Right cardiac atrium (tissue), 5 donors: ENCODE measurements at places on chromosomes 12 and 14. TPM values are rescaled to one million over a fixed set of nuclear protein-coding genes. Genes with fewer than 3 reads are reported as not detected.
A peak's percentile ranks its signal among the peaks of the same experiment; 100 is the strongest.

Gene ADAMTS20
- not detected for polyA plus RNA-seq

Gene MYF6
- 0.11 TPM for polyA plus RNA-seq

Gene CPNE6
- polyA plus RNA-seq, result 0.16 TPM

Gene NEK9
- 48.5 TPM for polyA plus RNA-seq

Gene PRH2
- polyA plus RNA-seq, result not detected

- DNase-seq, result no peak
These were observed 194.8 kb downstream of the SLC41A2 start for GRCh38 chr12:104763168-104763805.

- DNase-seq, result peak; percentile 50
These were observed 169.0 kb upstream of the EEA1 start for GRCh38 chr12:93098077-93098476.

GRCh38 chr14:24403294-24403998, 4.6 kb downstream of the NYNRIN start:
- DNase-seq, result peak; percentile 58

DNA sequence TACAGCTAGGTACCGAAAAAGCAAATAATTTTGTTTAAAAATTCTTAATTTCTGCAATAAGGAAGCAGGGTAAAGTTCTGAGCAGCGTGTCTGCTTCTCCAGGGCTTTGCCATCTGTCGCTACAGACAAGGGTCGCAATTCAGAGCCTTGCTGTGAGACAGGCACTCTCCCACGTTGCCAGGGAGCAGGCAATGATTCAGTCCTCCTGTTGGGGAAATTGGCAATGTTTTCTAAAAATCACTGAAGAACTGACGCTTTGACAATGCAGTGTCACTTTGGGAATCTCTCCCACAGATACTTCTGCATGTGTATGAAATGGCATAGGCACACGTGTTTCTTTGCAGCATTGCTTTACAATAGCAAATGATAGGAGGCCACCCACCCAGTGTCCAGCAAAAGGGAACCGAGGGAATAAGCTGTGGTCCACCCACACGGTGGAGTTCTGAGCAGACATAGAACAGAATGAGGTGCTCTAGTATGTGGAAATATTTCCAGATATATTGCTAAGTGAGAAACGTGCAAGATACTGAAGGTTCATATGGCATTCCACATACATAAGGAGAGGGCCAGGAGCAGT, 16.0 kb upstream of the HIP1R start:
- no peak for DNase-seq

DNA sequence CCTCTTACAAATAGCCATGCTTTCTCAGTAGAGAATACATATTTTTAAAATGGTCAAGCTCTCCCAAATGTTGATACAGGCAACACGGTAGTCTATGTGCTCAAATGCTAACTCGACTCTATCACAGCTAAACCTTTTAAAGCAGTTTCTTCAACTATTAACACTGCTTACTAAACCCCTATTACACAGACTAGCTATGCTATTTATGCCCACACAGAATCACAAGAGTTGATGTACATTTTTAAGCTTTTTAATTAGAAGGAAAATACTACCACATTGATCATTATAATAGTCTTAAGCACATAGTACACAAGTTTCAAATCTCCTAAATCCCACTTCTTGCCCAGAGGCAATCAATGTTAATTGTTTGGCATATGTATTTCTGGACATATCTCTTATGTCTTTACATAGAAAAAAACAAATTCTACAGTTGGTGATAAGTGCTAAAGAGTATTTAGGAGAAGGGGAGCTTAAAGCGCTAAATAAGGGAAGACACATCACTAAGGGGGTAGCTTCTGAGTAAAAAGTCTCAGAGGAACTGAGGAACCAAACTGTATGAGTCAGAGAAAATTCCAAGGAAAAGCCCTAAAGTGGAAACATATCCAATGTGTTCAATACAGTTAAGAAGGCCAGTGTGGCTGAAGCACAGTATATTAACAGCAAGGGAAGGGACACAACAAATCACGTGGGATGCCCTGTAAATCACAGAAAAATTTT, 13.7 kb downstream of the HNRNPC start:
- DNase-seq, result no peak

GRCh38 chr12:87815771-87816585, 213.2 kb downstream of the C12orf50 start:
- no peak for DNase-seq

GRCh38 chr14:77469067-77469505, 11.2 kb downstream of the AHSA1 start:
- DNase-seq, result no peak

- no peak for DNase-seq
These were observed 130.8 kb upstream of the EGLN3 start for GRCh38 chr14:34081576-34082136.

GRCh38 chr14:38605193-38606114, 349.6 kb upstream of the CLEC14A start:
- no peak for DNase-seq

GRCh38 chr14:103820382-103820781, 27.0 kb downstream of the PPP1R13B start:
- no peak for DNase-seq

- DNase-seq, result peak; percentile 45
These were observed 74.6 kb downstream of the PPP2R5C start for GRCh38 chr14:101836135-101836534.

GRCh38 chr14:59309291-59309900, 120.9 kb downstream of the DAAM1 start:
- no peak for DNase-seq

DNA sequence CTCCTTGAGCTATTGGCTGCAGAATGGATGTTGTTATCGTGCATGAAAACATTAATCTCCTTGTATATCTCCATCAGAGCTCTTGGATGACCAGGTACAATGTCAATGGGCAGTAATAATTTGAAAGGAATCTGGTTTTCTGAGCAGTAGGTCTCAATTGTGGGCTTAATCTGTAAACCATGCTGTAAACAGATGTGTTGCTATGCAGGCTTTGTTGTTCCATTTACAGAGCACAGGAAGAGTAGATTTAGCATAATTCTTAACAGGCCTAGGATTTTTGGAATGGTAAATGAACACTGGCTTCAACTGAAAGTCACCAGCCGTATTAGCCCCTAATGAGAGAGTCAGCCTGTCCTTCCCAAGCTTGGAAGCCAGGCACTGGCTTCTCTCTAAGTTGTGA, 50.4 kb downstream of the ATG14 start:
- no peak for DNase-seq

DNA sequence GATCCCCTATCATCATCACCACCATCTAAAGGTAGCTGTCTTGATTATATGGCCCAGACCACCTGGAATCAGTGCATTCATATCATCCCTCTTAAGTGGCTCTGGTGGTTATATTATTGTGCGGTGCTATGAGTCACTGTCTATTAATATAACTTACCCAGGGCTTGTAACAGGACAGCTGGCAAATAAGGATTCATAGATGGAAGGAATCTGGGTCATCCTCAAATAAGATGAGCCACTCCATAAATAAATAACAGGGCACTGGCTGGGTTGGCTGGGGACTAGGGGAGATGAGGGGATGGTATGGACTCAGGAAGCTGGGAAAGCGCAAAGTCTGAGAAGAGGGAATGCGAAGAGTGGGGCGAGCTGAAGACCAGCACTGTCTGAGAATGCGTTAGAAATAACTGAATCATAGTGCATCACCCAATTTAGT, 216.1 kb downstream of the NUAK1 start:
- DNase-seq, result no peak
